K562 (cell line): ENCODE measurements at places on chromosomes 5 and 9. TPM values are rescaled to one million over a fixed set of nuclear protein-coding genes. Genes with fewer than 3 reads are reported as not detected.

DNA sequence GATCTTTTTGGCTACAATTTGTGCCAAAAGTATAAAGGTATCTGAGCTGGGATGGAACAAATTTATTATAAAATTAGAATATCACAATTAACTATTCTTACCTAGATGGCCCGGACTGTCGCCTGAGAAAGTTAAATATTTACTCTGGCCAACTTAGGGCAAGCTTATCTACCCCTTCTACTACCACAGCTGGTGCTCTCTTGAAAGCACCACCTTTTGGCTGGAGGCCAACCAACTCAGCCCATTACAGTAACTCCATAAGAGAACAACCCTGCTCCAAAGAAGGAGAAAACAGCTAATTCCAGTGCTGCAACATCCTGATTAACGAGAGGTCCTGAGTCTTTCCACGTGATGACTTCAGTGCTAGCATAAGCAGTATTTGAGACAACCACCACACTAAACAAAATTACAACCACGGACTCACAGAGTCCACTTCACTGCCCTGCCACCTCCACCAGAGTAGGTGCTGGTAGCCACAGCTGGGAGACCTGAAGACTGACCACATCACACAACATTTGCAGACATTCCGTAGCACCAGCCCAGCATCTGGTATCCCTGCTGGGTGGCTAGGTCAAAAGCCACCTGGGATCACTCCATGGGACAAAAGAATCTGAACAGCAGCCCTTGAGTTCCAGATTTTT, 43.2 kb downstream of the RGMB start:
- no peak for DNase-seq

DNA sequence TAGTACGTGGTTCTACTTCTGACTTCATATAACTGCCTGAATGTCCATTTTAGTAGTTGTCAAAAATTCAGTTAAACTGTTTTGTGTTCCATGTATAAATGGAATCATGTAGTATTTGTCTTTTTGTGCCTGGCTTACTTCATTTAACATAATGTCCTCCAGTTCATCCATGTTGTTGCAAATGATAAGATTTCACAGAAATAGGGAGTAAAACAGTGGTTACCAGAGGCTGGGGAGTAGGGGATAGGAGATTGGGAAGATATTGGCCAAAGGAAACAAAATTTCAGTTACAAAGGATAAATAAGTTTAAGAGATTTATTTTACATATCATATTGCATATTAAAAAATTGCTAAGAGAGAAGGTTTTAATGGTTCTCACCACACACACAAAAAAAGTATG, 425.0 kb upstream of the MEF2C start:
- no peak for DNase-seq

DNA sequence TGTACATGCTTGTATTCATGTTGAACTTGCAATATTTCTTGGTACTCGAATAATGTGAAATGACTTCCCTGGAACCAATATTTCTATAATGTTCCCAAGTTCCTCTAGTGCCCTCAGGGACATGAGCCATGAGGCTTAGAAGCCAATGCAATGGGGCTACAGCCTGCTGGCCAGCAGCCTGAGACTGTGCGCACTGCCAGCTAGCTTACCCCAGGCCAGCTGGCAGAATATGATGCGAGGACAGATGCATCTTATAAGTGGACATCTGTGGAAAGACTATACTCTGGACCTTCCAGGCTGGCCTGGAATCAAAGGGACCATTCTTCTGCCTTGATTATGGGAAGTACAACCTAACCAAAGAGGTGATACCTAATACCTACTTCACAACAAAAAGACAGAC, 1862.0 kb upstream of the ACO1 start:
- DNase-seq: no peak

ACER2 gene
- 3.4 TPM in 2 replicates for total RNA-seq

CD14 gene
- 0.31 and 0.47 TPM in 2 replicates for total RNA-seq

DNA sequence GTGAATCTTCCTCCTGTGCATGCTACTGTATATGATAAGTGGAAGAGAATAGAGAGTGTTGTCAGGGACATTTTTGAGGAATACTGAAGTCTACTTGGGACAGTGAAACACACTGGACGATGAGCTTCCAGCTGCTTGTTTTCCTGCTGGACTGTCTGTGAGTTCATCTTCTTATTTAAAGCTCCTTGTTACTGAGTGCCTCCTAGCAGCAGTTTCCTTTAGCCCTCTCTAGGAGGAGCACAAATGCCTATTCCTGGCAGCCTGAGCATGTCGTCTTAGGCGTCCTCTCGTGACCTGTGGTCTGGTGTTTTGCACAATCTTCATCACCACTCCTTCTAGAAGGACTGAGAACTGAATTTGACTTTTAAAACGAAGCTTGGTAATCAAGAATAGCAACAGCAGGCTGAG, 43.8 kb downstream of the ANKRD33B start:
- DNase-seq: peak; percentile 66

DNA sequence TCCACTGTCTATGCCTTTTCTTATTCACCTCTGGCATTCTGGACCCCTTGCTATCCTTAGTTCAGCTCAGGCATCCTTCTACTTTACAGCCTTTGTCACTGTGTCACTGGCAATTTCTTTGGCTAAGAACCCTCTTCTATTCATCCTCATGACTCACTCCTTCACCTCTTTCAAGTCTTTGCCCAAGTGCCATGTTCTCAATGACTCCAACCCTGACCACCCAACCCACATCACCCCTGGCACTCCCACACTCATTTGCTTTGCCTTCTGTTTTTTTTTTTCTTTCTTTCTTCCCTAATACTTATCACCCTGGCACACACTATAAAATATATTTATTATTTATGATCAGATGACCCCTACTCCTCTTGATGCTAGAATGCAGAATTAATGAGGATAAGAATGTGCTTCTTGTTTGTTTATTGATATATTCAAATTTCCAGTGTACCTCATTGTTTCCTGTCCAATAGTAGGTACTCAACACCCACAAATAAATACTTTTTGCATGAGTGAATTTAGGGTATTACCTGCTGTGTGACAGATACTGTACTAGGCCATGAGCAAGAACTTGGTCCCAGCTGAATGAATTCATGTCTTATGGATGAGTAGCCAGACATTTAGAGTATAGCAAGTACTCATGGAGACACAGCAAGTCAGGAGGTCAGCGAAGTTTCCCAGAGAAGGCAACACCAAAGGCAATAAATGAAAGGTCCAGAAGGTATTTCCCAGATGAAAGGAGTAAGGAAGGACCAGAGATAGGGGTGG, 236.1 kb downstream of the PAPPA start:
- no peak for DNase-seq

GRCh38 chr9:104936291-104936690, 8.3 kb upstream of the ABCA1 start:
- DNase-seq: no peak

CCL28 gene
- total RNA-seq: not detected in 2 replicates

- no peak for DNase-seq
These were observed 208.9 kb downstream of the VPS13A start for GRCh38 chr9:77386187-77386586.

GRCh38 chr5:104909803-104910202, 1347.2 kb upstream of the NUDT12 start:
- no peak for DNase-seq

DNA sequence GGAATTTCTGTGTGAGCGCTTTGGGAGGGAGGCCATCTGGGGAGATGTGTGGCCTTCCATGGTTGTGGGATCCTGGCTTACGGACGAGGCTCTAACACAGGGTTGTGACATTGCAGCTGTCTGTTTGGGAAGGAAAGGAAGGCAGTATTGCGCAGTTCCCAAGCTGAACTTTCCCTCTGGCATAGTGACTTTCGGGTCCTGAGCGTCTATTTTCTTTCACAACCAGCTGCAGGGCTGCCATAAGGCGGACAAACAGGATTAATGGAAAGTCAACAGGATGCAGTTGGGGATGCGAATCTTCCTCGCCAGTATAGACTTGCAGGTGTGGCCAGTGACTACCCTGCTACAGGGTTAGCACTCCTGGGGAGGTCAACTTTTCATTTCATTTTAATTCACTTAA, 25.9 kb downstream of the CCT5 start:
- DNase-seq: no peak

ZNF618 gene
- total RNA-seq: 13.4 and 13.7 TPM in 2 replicates

DNA sequence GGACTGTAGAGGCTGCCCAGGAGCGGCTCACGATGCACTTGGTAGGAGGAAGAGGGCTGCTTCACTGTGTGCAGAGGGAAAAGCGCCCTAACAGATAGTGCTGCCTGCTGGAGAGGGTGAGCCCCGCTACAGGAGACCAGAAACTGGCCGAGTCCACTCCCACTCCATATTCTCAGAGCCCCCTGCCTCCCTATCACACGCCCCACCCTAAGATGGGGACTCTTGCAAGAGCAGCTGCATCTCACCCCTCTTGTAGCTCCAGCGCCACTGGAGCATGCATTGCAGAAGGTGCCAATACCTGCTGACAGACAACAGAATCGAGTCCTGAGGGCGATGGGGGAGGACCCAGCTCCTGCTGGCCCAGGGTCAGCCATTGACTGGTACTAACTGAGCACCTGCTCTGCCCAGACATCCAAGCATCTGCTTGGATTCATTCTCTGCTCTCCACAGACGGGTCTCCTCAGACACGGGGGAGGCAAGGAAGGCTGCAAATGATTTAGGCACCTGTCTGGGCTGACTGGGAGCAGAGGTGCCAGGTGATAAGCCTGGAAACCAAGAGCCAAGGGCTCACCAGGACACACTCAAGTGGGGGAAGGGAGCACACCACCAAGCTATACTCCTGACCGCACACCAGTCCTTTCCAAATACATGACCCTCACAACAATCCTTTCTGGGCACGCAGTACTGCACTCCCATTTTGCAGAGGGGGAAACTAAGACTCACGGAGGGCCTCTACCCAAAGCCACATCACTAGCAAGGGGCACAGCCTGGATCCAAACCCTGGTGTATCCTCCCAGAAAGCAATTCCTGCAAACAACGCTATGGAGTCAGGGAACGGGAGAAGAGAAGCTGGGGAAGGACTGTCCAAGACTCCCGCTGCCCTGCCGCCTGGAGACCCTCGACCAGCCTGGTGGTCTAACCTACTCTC, 1.6 kb downstream of the BICD2 start:
- DNase-seq: no peak

DNA sequence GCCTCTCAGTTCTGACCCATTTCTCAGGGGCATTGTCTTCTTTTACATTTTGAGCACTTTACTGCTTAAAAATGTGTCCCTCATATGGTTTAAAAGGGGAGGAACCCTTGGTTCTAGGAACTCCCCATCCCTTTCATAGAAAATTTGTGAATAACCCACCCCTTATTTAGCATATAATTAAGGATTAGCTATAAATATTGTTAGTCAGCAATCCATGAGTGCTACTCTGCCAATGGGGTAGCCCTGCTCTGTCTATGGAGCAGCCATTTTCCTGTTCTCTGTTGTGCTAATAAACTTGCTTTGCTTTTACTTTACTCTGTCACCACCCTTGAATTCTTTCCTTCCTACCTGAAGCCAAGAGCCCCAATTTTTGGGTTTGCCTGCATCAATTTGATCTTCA, 12.3 kb upstream of the NNT start:
- DNase-seq: no peak

- DNase-seq: no peak
These were observed 592.3 kb downstream of the MAT2B start for GRCh38 chr5:164097749-164098148.

GRCh38 chr5:80125022-80125961, 90.1 kb downstream of the THBS4 start:
- no peak for DNase-seq

- DNase-seq: no peak
These were observed 21.0 kb upstream of the TOR1B start for GRCh38 chr9:129781981-129782380.

- DNase-seq: peak; percentile 69
These were observed 6.0 kb upstream of the PIP5K1B start for GRCh38 chr9:68698943-68699509.

- no peak for DNase-seq
These were observed 49.0 kb downstream of the PTTG1 start for GRCh38 chr5:160470437-160471361.

DNA sequence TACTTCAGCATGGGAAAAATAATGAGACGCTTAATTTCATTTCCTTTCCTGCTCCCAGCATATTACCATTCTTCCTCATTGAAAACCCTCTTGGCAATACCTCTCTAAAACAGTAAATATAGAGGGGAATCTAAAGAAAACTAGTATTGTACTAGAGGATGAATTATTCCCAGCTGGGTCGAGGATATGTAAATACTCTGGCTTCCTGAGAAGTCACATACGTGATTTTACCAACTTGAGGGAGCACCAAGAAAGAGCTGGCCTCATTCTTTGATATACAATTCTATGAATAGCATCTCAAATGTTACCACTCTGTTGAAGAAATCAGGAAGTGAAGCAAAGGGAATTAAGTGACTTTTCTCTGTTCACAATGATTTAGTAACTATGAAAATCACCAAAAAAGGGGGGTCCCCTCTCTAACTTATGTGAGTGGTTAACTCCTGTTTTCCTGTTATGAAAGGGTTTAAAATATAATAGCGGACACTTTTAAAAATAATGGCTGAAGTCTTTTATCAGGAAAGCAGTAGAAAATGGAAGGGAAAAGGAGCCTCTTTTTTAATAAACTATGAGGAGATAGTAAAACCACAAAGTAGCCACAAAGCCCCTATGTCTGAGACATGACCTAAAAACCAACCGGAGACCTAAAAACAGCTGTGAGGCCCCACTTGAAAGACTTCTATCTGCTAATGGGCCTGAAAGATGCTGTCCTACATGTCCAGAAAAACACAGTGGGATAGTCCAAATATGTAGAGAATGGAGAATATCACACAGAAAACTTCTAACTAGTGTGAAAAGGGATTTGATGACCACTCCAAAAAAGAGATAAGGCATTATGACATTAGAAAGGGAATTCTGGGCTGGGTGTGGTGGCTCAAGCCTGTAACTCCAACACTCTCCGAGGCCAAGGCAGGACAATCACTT, 42.6 kb downstream of the LPAR1 start:
- DNase-seq: no peak
